ENCODE measurements at places on chromosomes 2 and 18.

- no peaks in the 10 kb centered on the region for H3K27me3 ChIP-seq
- H3K27ac ChIP-seq, result no peak overlapping the region
- H3K4me1 ChIP-seq, result no peaks in the 10 kb centered on the region
- DNase-seq, result no peak
- no peak overlapping the region for H3K4me3 ChIP-seq
Measured at GRCh38 chr2:167988296-167988695, 259.1 kb downstream of the STK39 start.

GRCh38 chr2:124339709-124340108, 314.6 kb downstream of the CNTNAP5 start:
- H3K27ac ChIP-seq, result no peak overlapping the region
- H3K36me3 ChIP-seq, result no peaks in the 10 kb centered on the region
- H3K4me1 ChIP-seq, result no peaks in the 10 kb centered on the region
- H3K4me3 ChIP-seq, result no peak overlapping the region

DNA sequence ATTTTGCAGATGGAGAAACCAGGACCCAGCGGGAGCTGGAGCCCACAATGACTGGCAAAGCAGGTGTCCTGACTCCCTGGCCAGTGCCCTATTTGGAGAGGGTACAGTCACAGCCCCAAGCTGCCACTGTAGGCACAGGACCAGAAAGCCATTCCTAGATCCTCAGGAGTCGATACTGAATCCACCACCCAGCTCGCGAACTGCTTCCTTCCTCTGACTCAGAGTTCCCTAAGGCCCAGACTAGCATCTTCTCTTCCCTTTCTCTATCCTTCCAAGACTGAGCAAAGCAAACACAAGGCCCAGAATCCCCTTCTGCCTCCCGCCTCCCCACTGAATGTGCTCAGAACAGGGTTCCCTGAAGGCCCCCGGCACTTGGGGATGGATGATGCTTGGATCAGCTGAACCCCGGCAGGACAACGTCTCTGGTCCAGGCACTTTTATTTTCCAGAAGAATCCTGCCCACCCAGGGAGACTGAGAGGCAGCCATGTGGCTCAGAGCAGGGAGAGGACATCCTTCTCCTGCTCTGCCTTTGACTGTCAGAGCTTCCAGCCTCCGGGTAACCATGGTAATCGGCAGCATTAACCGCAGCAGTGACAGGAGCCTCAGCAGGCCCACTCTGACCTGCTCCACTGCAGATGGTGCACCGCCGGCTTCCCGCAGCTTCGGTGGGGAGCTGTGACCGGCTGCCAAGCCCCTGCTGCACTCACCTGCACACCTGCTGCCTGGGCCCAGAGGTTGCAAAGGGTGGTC, 34.8 kb upstream of the KLHL29 start:
- no peak overlapping the region for H3K27ac ChIP-seq
- no peaks in the 10 kb centered on the region for H3K4me1 ChIP-seq
- no peaks in the 10 kb centered on the region for H3K27me3 ChIP-seq
- DNase-seq, result no peak
- H3K36me3 ChIP-seq, result no peaks in the 10 kb centered on the region

- no peak for DNase-seq
- no peaks in the 10 kb centered on the region for H3K4me1 ChIP-seq
- H3K36me3 ChIP-seq, result no peaks in the 10 kb centered on the region
- H3K4me3 ChIP-seq, result no peak overlapping the region
- no peaks in the 10 kb centered on the region for H3K27me3 ChIP-seq
Measured at GRCh38 chr2:16104315-16104948, 164.1 kb downstream of the MYCN start.

GRCh38 chr2:202609381-202610145, 25.2 kb upstream of the FAM117B start:
- H3K4me3 ChIP-seq, result no peak overlapping the region
- no peak for DNase-seq
- no peaks in the 10 kb centered on the region for H3K36me3 ChIP-seq
- no peaks in the 10 kb centered on the region for H3K4me1 ChIP-seq
- no peak overlapping the region for H3K27ac ChIP-seq
